ENCODE measurements at places on chromosomes 13 and 19. TPM values are rescaled to one million over a fixed set of nuclear protein-coding genes. Genes with fewer than 3 reads are reported as not detected.
A peak's percentile ranks its signal among the peaks of the same experiment; 100 is the strongest.

- peaks cover 27% of the 10 kb centered on the region for H3K4me1 ChIP-seq
- H3K27ac ChIP-seq, result peak overlapping the region; percentile 94
- no peaks in the 10 kb centered on the region for H3K36me3 ChIP-seq
- no peak for DNase-seq
- H3K27me3 ChIP-seq, result no peaks in the 10 kb centered on the region
Measured at GRCh38 chr13:112967686-112968379, 1.2 kb upstream of the MCF2L start.

The SWSAP1 gene
- total RNA-seq, result 1.5 TPM

DNA sequence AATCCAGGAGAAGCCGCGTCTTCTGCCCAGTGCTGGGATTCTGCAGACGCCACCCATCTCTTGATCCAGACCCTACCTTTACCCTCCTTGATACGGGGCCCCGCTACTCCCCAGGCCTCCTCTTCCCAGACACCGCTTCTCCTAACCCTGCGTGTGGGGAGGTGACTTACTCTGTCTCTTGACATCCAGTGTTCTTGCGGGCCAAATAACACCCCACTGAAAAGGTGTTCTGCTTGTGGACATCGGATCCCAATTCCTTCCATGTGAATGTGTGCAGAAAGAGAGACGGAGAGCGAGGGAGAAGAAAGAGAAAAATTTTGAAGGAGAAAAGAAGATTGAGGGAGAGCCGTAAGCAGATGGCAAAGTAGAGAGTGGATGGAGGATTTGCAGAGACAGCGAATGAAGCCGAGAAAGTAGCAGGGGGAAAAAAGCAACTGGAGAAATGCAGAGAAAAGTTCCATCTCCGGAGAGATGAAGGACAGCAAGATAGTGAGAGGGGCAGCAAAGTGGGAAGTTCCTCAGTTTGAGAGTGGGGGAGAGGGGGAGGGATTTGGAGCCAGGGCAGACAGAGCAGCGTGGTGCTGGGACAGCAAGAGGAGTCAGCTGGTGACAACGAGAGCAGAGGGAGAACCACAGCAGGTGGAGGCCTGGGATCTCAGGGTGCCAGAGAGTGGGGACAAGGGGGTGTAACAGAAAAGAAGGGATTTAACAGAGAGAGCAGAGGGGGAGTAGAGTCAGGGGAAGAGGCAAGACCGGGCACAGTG, 814 bp downstream of the ZNF480 start:
- H3K36me3 ChIP-seq, result peaks cover 28% of the 10 kb centered on the region
- no peaks in the 10 kb centered on the region for H3K27me3 ChIP-seq
- H3K4me1 ChIP-seq, result no peaks in the 10 kb centered on the region

The KL gene
- 2.4 TPM for total RNA-seq

The SPACA4 gene
- total RNA-seq, result not detected

DNA sequence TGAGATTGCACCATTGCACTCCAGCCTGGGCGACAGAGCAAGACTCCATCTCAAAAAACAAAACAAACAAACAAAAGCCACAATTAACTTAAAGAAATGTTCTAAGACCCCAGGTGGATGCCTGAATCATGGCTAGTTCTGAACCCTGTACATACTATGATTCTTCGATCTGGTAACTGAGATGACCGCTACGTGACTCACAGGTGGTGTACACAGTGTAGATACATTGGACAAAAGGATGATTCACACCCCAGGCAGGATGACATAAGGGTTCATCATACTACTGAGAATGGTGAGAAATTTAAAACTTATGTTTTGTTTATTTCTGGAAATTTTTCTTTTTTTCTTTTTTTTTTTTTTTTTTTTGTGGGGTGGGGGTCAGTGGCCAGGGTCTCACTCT, 6.5 kb downstream of the ZNF426 start:
- no peak overlapping the region for H3K4me3 ChIP-seq
- no peaks in the 10 kb centered on the region for H3K4me1 ChIP-seq
- DNase-seq, result no peak

DNA sequence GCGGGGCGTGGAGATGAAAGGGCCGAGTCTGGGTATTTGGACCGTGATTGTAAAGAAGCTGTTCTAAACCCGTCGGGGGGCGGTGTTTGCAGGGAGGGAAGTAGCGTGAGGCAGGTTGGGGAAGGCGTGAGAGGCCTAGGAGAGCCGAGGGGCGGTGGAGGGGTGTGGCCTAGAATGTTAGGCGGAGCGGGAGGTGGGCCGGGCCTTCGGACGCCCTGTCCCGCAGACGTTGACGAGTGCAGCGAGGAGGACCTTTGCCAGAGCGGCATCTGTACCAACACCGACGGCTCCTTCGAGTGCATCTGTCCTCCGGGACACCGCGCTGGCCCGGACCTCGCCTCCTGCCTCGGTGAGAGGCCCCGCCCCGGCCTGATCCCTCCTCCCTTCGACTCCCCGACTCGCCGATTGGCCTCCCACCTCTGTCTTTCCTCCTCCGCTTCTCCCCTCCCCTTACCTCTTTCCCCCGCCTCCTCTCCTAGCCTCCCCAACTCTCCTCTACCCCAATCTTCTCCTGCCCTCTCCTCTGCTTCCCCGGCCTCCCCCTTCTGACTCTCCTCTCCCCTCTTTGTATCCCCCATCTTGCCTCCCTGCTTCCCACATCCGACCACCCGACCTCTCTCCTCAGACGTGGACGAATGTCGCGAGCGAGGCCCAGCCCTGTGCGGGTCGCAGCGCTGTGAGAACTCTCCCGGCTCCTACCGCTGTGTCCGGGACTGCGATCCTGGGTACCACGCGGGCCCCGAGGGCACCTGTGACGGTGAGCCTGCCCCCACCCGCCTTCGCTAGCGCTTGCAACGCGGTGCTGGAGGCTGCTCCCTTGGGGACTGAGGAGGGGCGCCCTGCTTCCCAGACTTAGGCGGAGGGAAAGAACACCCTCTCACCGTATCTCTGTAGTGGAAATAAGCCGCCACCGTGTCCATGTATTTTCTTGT, 12.8 kb downstream of the LTBP4 start:
- peaks cover 21% of the 10 kb centered on the region for H3K36me3 ChIP-seq
- no peak for DNase-seq
- no peaks in the 10 kb centered on the region for H3K4me1 ChIP-seq
- H3K27me3 ChIP-seq, result no peaks in the 10 kb centered on the region
- H3K4me3 ChIP-seq, result peak overlapping the region; percentile 61

- no peak for DNase-seq
- H3K27me3 ChIP-seq, result no peaks in the 10 kb centered on the region
- no peak overlapping the region for H3K4me3 ChIP-seq
- H3K36me3 ChIP-seq, result no peaks in the 10 kb centered on the region
- no peaks in the 10 kb centered on the region for H3K4me1 ChIP-seq
Measured at GRCh38 chr19:18517606-18518005, 4.3 kb downstream of the ELL start.

The CD22 gene
- not detected for total RNA-seq

The CRB3 gene
- 2.5 TPM for total RNA-seq

DNA sequence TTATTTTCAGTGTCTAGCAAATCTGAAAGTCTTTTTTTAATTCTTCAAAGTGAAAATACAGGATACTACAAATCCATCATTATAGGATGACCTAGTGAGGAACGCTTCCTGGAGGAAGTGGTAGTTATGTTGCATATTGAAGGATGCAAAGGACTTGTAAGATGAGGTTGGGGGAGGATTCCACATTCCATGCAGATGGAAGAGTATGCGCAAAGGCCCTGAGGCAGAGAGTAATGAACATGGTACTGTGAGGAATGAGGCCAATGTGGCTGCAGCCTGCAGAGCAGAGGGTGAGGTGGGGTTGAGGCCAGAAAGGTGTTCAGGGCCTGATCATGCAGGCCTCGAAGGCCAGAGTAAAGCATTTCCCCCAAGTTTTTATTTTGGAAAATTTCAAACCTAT, 202.8 kb downstream of the MTUS2 start:
- H3K4me3 ChIP-seq, result no peak overlapping the region
- DNase-seq, result no peak
- peaks cover 4% of the 10 kb centered on the region for H3K36me3 ChIP-seq
- H3K27ac ChIP-seq, result no peak overlapping the region
- no peaks in the 10 kb centered on the region for H3K4me1 ChIP-seq

The TGFBR3L gene
- total RNA-seq, result 22.1 TPM

The SEMA6B gene
- total RNA-seq, result 3.9 TPM
